ENCODE measurements at places on chromosomes 6 and 20. TPM values are rescaled to one million over a fixed set of nuclear protein-coding genes. Genes with fewer than 3 reads are reported as not detected.

Gene JPH2
- total RNA-seq = 6.7 TPM

Gene RNF39
- not detected for total RNA-seq

Gene TLDC2
- 1.8 TPM for total RNA-seq

Gene ZNF343
- total RNA-seq = 11.7 TPM

Gene ORC3
- 66.3 TPM for total RNA-seq

Gene TGM6
- not detected for total RNA-seq

Gene GSTA1
- total RNA-seq = not detected

Gene CCN5
- total RNA-seq = not detected

Gene PYGB
- 42.3 TPM for total RNA-seq

Gene PTCRA
- total RNA-seq = not detected

Gene MEI4
- not detected for total RNA-seq

Gene RNF217
- 16.0 TPM for total RNA-seq

Gene EYA2
- 56.4 TPM for total RNA-seq

Gene DDR1
- 80.9 TPM for total RNA-seq

Gene NKAIN2
- not detected for total RNA-seq

Gene HLA-A
- 0.22 TPM for total RNA-seq

Gene BPIFB1
- total RNA-seq = not detected

Gene EEF1A2
- 0.76 TPM for total RNA-seq

Gene PPIL6
- total RNA-seq = not detected

Gene OPN5
- total RNA-seq = not detected

Gene LTB
- total RNA-seq = not detected

Gene YTHDF1
- 83.2 TPM for total RNA-seq

Gene ELOVL4
- total RNA-seq = 9.6 TPM

Gene MUC21
- not detected for total RNA-seq

Gene GSTA3
- not detected for total RNA-seq

Gene CALHM6
- 0.30 TPM for total RNA-seq

Gene DEF6
- 1.9 TPM for total RNA-seq
